Occipital lobe (tissue), 3 donors: ENCODE measurements at places on chromosomes 2 and 18. TPM values are rescaled to one million over a fixed set of nuclear protein-coding genes. Genes with fewer than 3 reads are reported as not detected.

DNA sequence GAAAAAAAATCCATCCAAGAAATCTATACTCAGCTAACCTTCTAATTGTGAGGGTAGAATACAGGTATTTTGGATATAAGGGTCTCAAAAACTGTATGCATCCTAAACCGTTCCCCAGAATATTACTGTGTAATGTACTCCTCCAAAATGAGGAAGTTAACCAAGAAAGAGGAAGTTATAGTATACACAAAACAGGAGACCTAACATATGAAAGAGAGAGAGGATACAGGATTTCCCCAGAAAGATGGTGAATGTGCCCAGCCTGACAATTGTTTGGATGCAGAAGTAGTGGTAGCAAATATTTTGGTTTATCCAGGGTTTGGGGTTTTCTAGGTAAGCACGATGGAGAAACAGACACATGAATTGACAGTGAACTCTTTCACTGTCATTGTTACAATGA is 50.6 kb downstream of the GALNT3 start:
- no peak for DNase-seq

- DNase-seq = no peak
These were observed 4.7 kb upstream of the CFAP65 start for GRCh38 chr2:219045937-219046550.

- no peak for DNase-seq
These were observed 263.6 kb downstream of the RNF144A start for GRCh38 chr2:7180638-7181370.

Gene DYNAP
- not detected for total RNA-seq

Gene GKN2
- not detected for total RNA-seq

- no peak for DNase-seq
These were observed 171.2 kb downstream of the FAM210A start for GRCh38 chr18:13555192-13555591.

DNA sequence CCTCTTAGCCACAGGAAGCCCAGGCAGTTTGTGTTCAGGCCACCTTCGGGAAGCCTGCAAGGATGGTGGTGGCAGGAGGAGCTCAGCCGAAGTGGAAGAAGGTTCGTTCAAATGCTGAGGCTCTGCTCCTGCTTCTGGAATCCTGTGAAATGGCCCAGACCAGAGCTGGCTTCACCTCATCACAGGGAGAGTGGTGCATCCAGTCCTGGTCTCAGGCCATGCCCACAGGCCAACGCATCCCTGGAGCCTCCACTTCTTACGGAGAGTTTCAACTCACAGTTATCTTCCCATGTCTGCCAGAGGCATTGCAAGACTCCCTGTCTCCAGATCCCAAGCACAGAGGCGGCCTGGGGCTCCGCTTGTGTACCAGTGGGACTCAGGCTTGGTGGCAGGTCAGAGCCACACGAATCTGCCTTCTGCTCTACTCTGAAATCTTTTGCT is 82.3 kb downstream of the NDUFA10 start:
- DNase-seq = no peak

GRCh38 chr2:128345436-128346165 is 26.9 kb upstream of the HS6ST1 start:
- DNase-seq = no peak

GRCh38 chr2:136128905-136129304 is 11.0 kb upstream of the CXCR4 start:
- DNase-seq = no peak

DNA sequence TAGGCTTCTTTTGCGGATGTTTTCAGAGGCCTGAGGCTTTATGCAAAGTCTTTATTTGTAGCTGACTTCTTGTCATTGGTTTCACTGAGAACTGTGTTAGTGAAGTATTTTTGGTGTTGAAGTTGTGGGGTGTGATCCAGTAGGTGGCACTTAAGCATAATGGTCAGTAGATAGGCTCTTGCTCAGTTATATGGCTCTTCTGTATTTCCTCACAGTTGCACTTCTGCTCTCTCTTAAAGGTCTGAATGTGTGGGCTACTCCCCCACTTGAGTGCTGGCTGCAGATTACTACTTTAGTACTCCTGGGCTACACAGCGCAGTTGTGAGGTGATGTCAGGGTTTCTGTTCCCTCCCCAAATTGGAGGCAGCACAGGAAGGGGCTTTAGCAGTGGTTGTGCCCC is 133.8 kb upstream of the SCN7A start:
- no peak for DNase-seq

Gene CFAP53
- 1.4 TPM for total RNA-seq

- no peak for DNase-seq
These were observed 19.1 kb downstream of the BCL2L11 start for GRCh38 chr2:111139637-111140317.

- DNase-seq = no peak
These were observed 1671.8 kb upstream of the DDX18 start for GRCh38 chr2:116142644-116143227.

GRCh38 chr2:144825331-144826020 is 305.6 kb upstream of the ZEB2 start:
- DNase-seq = no peak

GRCh38 chr18:79738581-79739439 is 58.9 kb upstream of the KCNG2 start:
- DNase-seq = no peak

DNA sequence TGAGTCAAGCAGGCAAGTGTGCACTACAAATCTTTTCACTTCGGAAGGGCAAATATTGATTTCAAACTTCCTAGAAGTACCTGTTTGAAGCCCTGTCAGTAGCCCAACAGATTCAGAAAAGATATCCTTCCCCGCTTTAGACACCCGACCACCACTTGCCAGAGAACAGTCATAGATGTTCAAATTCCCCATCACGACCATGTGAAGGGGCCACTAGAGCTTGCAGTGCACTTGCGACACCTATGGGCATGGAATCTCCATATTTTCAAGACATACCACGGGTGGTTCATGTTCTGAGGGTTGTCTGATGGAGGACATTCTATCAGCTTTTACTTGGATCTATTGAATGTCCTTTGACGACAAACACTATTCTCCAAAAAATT is 23.8 kb downstream of the GNLY start:
- no peak for DNase-seq

- DNase-seq = no peak
These were observed 141.3 kb upstream of the ID2 start for GRCh38 chr2:8540552-8541055.

DNA sequence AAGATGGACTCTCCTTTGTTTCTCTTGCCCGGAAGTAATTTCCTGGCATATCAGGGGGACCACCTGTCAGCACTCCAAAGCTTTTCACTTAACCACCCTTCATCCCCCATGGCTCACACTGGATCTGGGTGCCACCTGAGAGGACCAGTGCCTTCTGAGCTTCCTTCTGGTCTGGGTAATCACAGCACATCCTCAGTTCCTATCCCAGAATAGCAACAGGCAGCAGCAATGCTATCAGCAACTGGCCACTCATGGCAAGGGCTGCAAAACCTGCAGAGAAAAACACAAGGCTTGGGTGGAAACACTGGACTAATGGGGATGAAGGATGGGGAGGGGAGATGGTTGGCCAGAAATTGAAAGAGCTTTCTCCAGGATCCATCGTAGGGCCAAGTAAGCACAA is 59.9 kb upstream of the STPG4 start:
- DNase-seq = no peak

Gene ACVR1C
- 20.7 TPM for total RNA-seq

DNA sequence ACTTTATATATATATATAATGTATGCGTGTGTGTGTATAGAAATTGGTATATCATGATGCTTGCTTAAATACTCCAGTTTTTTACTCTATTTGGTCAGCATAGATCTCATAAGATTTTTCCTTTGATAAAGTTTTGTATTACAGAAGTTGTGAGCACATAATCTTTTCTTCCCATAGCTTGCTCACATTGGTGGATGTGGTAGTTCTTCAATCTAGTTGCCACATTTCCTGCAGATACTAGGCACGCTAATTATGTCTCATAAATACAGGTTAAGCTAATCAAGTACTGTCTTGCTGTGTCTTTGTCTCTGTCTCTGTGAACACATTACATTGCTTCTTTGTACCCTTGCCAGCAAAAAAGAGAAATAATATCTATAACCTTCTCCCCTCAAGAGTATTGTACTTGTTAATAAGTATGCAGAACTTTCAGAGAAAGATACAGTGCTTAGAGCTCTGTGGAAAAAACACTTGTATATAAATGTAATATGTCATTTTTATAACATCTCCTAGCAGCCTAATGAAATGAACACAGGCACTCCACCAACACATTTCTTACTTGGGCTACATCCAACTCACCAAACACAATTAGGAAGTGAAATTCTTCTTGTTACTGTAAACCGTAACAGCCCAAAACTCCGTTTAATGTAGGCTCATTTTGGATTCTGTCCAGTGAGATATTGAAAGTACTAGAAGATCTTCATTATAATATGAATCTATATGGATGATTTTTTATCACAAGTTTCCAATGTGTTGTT is 306.7 kb upstream of the SLC8A1 start:
- DNase-seq = no peak

- no peak for DNase-seq
These were observed 72.0 kb downstream of the DNER start for GRCh38 chr2:229642371-229642770.

GRCh38 chr2:9057939-9058761 is 54.7 kb upstream of the MBOAT2 start:
- DNase-seq = no peak

- no peak for DNase-seq
These were observed 46.7 kb downstream of the FBXO48 start for GRCh38 chr2:68420254-68420910.

DNA sequence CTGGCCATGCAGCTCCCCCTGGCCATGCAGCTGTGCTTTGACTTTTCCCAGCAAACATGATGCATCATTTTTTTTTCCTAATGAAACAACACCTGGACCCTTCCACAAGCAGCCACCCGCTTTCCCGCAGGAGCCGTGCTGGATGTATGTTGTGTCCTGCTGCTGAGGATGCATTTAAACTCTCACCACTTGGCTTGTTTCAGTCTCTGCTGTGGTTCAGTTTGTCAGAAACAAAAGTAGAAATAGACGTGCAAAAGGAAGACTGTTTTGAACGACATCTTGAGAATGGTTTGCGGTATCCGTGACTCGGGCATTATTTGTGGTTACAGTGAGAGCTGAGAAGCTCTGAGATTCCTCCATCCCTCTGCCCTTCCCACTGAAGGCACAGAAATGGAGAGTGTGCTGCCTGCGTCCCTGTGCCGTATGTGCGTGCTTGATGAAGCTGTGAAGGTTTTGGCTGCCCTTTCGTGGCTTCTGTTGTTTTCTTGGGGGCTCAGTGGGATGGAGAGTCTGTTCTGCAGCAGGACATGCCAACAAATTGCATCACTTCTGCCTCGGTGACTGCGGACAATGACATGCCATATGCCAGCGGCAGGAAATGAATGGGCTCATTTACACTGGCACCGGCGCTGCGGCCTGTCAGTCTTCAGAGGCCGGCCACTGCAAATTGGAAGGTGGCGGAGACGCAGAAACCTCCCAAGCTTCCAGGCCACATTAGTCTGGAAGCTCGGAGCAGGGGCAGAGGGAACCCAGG is 417.7 kb upstream of the SALL3 start:
- DNase-seq = no peak

- no peak for DNase-seq
These were observed 811.1 kb upstream of the LRATD1 start for GRCh38 chr2:13821255-13821880.

Gene PJVK
- 5.0 TPM for total RNA-seq

Gene ZAP70
- total RNA-seq = 1.1 TPM

GRCh38 chr18:79597831-79598632 is 81.6 kb upstream of the CTDP1 start:
- DNase-seq = no peak

- no peak for DNase-seq
These were observed 866 bp downstream of the CRIM1 start for GRCh38 chr2:36356298-36356989.

DNA sequence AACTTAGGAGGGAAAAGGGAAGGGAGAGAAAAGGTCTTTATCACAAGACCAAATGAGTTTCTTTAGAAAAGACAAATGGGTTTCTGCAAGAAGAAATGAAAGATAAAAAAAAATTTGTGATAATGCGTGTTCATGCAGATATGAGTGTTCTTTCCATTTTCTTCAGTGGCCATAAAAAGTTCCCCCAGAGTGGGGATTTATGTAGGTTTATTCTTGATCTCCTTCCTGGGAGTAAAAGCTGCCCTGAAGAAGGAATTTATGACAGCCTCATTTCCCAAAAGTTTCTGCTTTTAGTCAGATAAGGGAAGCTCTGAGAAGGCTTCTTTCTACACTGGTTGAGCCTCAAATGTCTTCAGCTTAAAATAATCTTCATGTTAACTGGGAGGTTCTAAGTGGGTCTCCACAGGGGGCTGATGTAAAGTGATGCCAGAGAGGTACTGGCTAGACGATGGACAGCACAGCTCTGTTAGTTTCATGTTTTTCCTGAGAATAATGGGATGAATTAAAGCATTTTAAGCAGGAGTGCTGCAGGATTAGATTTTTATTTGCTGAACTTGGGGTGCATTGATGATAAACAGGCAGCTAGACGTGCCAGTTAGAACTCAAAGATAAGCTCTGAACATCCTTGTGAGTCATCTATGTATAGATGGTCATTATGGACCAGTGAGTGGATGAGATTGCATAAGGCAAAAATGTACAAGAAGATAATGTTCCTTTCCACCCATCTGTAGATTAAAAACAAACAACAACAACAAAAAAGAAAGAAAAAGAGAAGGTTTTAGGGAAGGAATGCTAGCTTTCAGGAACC is 99.4 kb upstream of the MSH2 start:
- DNase-seq = no peak
